Fibroblast of skin of left quadriceps (primary cell): ENCODE measurements at places on chromosomes 12 and 14.

DNA sequence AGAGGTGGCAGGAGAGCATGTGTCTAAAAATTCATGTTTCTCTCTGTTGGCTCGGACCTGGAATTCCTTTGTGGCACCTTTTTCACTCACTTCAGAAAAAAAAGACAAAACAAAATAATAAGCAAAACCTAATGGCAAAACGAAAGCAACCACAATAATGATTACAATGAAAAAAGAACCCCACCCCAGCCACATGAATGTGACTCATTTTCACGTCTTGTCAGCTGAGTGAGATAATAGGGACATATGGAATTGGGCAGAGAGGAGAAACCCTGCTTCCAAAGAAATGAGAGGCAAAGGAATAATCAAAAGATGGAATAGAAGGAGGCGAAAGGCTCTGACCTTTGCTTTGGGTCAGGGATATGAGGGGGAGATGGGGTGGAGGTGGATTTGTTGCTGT, 143.4 kb downstream of the SLC8A3 start:
- no peak for DNase-seq

- no peak for DNase-seq
These were observed 209.7 kb upstream of the CDKN3 start for GRCh38 chr14:54186821-54187763.

- no peak for DNase-seq
These were observed 71.4 kb upstream of the GPR68 start for GRCh38 chr14:91315844-91316267.

DNA sequence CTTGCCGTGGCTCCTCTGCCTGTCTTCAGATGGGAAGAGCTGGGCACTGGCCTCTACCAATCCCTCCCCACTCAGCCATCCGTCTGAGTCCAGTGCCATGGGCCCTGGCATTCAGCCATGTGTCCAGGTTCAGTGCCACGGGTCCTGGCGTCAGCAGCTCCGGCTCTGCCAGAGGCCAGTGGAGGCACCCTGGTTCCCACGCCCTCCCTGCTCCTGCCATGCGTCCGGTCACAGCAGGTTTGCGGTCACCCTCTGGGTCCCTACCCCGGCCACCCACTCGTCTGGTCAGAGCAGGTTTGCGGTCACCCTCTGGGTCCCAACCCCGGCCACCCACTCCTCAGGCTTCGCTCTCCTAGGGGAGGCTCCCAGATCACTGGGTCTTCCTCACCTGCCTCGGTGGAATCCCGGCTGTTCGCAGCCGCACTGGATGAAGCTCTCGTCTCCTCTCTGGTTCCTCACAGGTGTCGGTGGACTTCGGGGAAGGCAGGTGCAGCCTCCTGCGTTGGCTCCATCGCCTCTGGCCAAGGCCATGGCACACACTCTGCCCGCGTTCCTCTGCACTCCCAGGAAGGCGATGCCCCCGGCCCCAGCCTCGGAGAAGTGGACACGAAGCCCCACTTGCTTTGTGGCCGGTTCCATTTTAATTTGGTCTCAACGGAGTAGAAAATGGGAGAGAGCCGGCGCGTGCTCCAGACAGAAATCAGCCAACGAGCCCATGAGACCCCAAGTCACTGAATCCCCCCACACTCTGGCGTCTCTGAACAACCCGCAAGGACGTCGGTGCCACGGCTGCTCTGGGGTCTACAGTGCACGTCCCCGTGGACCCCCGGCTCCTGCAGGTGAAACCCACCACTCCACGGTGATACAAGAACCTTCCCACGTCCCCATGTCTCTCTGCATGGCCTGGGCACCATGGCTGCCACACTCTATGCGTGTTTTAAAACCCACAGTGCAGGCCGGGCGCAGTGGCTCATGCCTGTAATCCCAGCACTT, 47.8 kb upstream of the FBRSL1 start:
- no peak for DNase-seq

DNA sequence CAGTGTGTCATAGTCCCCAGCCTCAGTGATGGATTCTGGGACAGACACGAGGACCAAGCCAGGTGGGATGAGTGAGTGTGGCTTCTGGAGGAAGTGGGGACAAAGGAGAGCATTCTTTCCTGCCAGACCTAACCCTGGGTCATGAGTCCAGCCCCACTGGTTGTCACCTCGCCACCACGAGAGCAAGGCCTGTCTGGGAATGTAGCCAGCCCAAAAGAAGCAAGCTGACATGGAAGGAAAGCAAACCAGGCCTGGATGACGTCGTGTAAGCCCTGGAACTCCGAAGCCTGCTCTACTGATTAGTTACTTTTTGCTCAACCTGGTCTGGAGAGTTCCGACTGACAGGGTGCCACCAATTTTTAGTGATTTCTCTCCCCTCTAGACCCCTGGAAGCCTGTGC, 105.9 kb downstream of the SINHCAF start:
- no peak for DNase-seq

- DNase-seq = peak; percentile 71
These were observed 58.2 kb downstream of the DHRS2 start for GRCh38 chr14:23694085-23694948.

- no peak for DNase-seq
These were observed 186.4 kb downstream of the ITPR2 start for GRCh38 chr12:26646571-26646970.

DNA sequence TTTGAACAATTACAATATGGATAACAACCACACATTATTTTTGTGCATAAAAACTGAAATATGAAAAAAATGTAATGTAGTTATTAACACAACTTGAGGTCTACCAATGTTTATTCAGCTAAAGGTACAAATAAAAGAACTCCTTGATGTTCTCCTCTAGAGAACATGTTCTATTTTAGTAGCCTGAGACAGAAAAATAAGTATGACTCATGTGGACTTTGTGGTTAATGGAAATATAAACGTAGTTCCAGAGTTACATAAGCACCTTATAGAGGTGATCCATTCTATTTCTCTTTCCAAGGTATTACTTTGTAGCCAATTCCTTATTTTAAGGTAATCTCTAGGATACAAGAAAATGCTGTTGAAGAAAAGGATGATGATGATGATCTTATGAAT, 25.7 kb downstream of the ALKBH1 start:
- no peak for DNase-seq

GRCh38 chr14:91947475-91948184, at the start of gene FBLN5:
Gene FBLN5, minus strand, starts transcription at chr14:91947694. Its CDS starts 465 bp downstream, at chr14:91947229.
- DNase-seq = peak; percentile 93

GRCh38 chr14:91858536-91859275, 8.6 kb downstream of the TC2N start:
- DNase-seq = peak; percentile 45

DNA sequence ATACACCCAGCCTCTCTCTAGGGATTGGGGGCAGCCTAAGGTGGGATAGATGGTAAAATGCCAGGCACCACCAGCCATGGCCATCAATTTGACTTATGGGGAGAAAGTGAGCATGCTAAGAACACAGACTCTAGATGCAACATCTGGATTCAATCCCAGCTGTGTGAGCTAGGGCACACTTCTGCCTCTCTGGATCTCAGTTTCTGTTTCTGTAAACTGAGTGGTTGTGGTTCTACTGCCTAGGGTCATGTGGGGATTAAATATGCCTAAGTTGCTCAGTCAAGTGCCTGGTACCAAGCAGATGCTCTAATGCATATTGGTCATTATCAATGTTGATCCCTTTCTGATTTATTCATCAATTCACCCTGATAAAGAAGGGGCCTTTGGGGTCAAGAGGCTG, 12.6 kb upstream of the OAS1 start:
- DNase-seq = no peak

DNA sequence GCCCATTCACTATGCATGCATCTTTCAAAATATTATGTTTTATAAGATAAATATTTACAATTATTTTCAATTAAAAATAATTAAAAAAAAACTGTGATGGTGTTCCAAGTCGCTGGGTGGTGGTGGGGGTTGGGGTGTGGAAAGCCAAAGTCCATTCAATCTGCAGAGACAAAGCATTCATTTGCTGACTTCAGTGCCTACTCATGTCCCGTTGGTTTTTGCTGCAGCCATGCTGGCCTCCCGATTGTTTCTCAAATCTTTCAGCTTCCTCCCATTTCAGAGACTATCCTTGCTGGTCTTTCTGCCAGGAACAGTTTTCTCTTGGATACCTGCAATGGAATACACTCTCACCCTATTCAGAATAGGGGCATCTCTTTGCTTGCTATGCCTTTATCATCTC, 331.5 kb upstream of the NOVA1 start:
- no peak for DNase-seq

- DNase-seq = peak; percentile 49
These were observed 38.2 kb downstream of the PLXNC1 start for GRCh38 chr12:94186278-94187241.

DNA sequence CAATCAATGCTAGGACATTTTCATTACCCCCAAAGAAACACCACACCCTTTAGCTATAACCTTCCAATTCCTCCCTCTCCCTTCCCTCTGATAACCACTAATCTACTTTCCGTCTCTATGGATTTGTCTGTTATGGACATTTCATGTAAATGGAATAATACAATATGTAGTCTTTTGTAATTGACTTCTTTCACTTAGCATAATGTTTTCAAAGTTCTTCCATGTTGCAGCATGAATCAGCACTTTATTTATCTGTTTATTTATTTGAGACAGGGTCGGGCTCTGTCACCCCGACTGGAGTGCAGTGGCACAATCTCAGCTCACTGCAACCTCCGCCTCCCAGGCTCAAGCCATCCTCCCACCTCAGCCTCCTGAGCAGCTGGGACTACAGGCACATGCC, 1.2 kb upstream of the RBM19 start:
- no peak for DNase-seq

DNA sequence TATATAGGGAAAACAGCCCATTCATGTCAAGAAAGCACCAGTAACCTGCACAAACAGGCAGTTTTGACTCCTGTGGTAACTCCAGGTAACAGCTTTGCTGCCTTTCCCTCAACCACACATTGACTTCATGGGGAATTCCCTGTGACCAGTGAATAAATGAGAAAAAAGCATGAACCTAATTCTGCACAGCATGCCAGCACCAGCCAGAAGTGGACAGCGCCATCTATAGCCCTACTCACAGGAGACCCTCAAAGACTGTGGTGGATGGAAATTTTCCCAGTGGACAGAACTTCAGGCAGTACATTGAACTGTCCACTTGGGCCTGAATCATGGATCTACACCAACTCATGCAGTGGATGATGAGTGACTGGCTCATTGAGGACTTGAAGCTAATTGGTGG, 152.1 kb downstream of the SLC8A3 start:
- DNase-seq = no peak

- DNase-seq = no peak
These were observed 17.7 kb downstream of the ETV6 start for GRCh38 chr12:11667171-11667570.

GRCh38 chr12:113261847-113262470, 40.7 kb downstream of the TPCN1 start:
- no peak for DNase-seq

- DNase-seq = no peak
These were observed 15.6 kb downstream of the SMUG1 start for GRCh38 chr12:54173066-54173726.

GRCh38 chr12:75936515-75937440, 94.8 kb downstream of the PHLDA1 start:
- no peak for DNase-seq

- no peak for DNase-seq
These were observed 366.0 kb upstream of the USP15 start for GRCh38 chr12:61894168-61894567.

GRCh38 chr14:49464885-49465284, 121.3 kb downstream of the RPS29 start:
- DNase-seq = no peak

DNA sequence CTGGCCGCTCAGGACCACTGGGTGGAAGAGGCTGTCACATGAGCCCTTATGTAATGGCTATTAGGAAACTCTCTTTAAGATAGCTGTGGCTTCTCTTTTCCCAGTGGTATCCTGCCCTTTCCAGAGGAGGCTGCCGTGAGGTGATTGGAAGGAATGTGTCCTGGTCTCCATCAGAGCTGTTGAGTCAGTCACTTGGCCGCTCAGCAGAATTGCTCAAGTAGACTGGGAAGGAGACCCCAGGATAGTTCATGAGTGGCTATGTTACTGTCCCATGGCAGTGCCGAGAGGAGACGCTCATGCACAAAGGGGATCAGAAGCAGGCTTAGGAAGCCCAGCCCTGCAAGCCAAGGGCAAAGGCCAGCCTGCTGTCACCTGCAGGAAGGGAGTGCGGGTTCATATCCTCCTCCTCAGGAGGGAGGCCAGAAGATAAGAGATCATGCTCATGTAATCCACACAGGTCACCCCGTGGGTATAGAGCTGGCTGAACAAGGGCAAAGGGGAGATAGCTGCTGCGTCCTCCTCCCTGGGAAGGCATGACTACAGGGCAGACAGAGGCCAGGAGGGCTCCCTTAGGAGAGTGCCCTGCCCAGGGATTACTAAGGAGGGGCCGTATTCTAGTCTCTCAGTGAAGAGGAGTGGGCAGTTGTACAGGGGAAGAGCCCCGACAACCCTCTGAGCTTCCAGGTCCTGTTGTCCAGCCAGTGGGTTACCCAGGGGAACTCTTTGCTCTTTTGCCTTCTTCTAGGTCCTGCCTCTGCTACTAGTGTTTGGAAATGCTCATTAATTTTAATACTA, 137.0 kb upstream of the MAX start:
- DNase-seq = no peak

DNA sequence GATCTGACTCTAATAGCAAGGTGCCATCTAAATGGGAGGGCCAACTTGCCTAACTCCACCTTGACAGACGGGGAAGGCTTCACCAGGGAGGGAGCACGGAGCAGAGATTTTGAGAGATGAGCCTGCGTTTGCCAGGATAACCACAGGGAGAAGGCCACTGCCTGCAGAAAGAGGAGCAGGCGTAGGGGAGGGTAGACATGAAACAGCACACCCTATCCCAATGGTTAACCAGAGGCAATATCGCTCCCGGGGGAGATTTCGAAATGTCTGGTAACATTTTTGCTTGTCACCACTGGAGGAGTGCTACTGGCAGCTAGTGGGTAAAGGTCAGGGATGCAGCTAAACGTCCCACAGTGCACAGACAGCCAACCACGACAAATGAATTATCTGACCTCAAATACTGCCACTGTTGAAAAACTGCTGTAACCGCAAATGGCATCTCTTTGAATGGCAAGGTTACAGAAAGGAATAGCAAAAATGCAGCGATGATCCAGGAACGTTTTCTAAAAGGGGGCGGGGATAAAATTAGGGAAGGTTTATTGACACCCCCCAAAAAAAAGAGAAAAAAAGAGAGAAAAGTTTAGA, 126.0 kb upstream of the ATF7IP start:
- peak; percentile 52 for DNase-seq

- no peak for DNase-seq
These were observed 13.6 kb upstream of the FOXN3 start for GRCh38 chr14:89430391-89431236.

DNA sequence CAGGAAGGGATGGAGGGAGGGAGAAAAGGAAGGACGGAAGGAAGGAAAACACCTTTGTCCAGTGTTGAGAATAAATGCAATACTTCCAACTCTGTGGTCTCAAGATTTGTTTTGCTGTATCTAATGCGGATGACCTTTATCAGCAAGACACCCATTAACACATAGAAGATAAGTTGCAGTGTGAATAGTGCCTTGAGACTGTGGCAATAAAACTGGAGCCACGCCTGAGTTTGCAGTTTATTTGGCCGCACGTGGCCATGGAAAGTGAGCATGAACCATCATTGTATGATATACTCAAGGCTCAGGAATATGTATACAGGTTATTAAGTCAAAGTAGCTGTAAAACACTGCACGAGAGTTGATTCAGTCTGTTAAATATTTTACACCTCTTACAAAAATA, 113.6 kb upstream of the EEA1 start:
- DNase-seq = no peak

- no peak for DNase-seq
These were observed 31.0 kb downstream of the SIX1 start for GRCh38 chr14:60618241-60618640.
